Activated CD4-positive, alpha-beta T cell treated with anti-CD3 and anti-CD28 coated beads for 24 hours (primary cell): ENCODE measurements at places on chromosomes 7 and 10.

DNA sequence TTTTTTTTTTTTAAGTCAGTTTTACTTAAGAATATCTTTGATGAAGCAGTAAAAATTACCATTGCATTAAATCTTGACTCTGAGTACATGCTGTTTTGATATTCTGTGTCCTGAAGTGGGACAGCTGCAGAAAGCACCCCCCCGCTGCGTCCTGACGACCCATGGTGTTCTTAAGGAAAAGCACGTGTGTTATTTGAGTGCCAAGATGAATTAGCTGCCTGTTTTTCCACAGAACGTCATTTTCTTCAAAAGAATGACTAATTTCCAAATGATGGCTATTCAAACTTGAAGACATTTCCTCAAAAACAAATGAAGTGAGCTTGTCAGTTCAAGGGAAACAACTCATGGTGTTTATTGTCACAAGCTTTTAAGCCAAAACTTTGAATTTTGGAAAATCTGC is 45.9 kb downstream of the CREM start:
- DNase-seq = no peak

GRCh38 chr7:135514856-135515255 is 5.0 kb upstream of the CNOT4 start:
- DNase-seq = no peak

DNA sequence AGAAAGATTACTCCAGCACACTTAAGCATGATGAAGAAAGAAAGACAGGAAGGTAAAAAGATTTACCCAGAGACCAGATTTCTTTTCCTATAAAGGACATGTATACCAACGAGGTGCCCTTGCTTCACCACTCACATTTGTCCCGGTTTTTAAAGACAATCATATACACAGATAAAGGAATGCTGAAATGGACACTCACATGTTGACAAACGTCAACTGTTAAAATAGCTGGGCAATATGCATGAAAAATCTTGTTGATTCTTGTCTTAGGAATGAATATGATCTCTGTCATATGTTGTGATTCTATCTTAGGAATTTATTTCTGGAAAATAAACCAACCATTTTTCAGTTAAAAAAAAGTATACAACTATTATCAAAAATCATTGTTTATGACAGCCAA is 158.2 kb downstream of the SRPK2 start:
- no peak for DNase-seq

GRCh38 chr7:142352543-142352942 is 94.7 kb upstream of the PRSS58 start:
- no peak for DNase-seq

- no peak for DNase-seq
Observed at GRCh38 chr10:74460812-74461211, 309.8 kb downstream of the ADK start.

- DNase-seq = no peak
Observed at GRCh38 chr7:2566890-2567678, 8.3 kb downstream of the IQCE start.

- DNase-seq = no peak
Observed at GRCh38 chr10:63576501-63576900, 55.3 kb downstream of the REEP3 start.

DNA sequence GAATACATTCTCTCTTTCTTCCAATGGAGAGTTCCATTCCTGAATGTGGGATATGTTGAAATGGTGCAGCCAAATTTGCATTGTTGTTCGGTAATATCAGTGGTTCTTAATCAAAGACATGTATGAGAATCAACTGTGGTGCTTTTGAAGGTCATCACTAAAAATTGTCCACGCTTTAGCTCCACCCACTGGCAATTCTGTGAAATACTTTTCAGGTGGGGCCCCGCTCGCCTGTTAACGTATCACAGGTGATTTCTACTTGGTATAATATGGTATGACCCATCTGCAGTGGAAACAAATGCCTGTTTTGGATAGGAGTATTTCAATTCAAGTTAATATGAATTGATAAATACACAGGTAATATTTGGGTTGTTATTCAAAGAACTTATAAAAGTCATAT is 178.4 kb downstream of the NSUN6 start:
- DNase-seq = no peak

DNA sequence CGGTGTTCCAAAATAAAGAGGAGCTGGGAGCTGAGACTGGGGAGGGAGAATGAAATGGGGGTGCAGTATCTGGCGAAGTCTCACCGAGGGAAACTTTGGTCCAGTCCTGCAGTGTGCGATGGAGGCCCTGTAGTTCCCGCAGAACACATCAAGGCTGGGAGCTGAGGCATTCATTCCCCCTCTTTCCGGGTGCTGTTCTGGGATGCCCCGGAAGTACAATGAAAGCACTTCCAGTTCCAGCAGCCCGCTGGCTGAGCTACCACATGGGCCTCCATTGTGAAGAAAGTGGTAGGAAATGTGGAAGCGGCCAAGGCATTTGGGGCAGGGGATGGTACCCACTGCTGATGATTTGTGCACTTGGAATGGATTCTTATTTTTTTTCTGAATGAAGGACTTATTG is 560.7 kb downstream of the GLRX3 start:
- no peak for DNase-seq

GRCh38 chr7:35355199-35355598 is 101.3 kb upstream of the TBX20 start:
- no peak for DNase-seq

GRCh38 chr7:134903073-134903790 is 83.1 kb upstream of the AGBL3 start:
- DNase-seq = no peak

GRCh38 chr10:49751636-49752510 is 10.2 kb downstream of the OGDHL start:
- DNase-seq = no peak
